ENCODE measurements at places on chromosomes 4 and X. TPM values are rescaled to one million over a fixed set of nuclear protein-coding genes. Genes with fewer than 3 reads are reported as not detected.

POU3F4 gene
- total RNA-seq: not detected

SUPT20HL2 gene
- not detected for total RNA-seq

WAS gene
- total RNA-seq: 34.7 TPM

DNA sequence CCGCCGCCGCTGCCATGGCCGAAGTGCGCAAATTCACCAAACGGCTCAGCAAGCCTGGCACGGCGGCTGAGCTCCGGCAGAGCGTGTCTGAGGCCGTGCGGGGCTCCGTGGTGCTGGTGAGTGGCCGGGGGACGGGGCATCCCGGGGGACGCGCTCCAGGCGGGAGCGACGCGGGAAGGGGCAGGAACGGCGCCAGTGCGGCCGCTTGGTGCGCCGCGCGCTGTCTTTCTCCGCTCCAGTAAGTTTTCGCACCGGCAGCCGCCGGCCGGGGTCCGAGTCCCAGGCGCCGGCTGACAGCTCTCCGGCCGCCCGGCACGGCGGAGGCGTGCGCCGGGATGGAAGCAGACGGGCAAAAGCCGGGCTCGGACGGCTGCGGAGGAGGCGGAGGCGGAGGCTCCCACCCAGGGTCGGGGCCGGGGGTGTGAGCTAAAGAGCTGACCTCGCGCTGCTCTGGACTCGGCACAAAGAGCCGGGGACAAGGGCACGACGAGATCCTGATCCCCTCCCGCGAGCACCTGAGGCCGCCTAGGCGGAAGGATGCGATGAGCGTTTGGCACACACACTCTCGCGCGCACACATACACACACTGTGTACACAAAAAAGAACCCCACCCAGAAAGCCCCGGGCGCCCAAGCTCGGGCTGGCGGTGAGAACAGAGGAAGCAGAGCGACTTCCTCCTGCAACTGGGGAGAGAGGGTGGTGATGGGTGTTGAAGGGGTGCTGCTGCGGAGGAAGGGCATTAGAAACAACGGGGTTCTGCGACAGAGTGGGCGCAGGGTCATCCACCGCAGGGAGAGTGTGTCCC is 545 bp downstream of the DOCK11 start:
- H3K27ac ChIP-seq: peak overlapping the region; percentile 92
- no peaks in the 10 kb centered on the region for H3K36me3 ChIP-seq
- no peak for DNase-seq

GRCh38 chr4:6752486-6752829 is 30.1 kb upstream of the KIAA0232 start:
- peaks cover 19% of the 10 kb centered on the region for H3K4me1 ChIP-seq
- no peaks in the 10 kb centered on the region for H3K36me3 ChIP-seq
- H3K27ac ChIP-seq: no peak overlapping the region
- no peak overlapping the region for H3K4me3 ChIP-seq
- no peaks in the 10 kb centered on the region for H3K27me3 ChIP-seq

- H3K4me1 ChIP-seq: no peaks in the 10 kb centered on the region
- no peaks in the 10 kb centered on the region for H3K36me3 ChIP-seq
- H3K4me3 ChIP-seq: no peak overlapping the region
- H3K27me3 ChIP-seq: peaks cover 53% of the 10 kb centered on the region
Observed at GRCh38 chr4:2365913-2366210, 52.6 kb downstream of the ZFYVE28 start.

DNA sequence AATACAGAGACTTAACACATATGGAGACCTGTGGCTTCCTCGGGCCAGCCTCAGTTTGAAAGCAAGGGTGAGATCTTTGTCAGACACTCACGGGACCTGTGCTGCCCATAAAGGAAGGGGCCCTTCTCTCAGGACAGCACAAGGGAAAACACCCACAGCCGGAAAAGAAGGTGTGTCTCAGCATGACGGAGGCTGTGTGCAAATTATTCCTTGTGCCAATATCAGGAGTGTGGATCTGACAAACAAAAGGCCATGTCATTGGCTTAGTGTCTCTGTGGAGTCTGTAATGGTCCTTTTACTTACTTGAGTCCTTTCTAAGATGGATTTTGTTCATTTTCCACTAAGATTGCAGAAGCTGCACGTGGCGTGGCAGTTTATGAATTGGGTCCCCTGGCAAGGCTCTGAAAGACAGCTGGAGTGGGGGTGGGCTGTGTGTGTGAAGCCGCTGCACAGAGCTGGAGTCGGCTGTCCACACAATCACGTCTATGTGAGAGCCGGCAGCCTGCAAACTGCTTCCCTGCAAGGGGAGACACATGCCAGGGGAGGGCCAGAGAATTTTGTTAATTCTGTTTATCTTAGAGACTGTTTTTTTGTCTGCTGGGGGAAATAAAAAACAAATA is 1.9 kb downstream of the ENPP6 start:
- H3K4me1 ChIP-seq: no peaks in the 10 kb centered on the region
- DNase-seq: no peak
- H3K36me3 ChIP-seq: no peaks in the 10 kb centered on the region
- no peak overlapping the region for H3K4me3 ChIP-seq
- no peaks in the 10 kb centered on the region for H3K27me3 ChIP-seq

GRCh38 chrX:66489339-66489738 is 149.5 kb downstream of the EDA2R start:
- H3K4me3 ChIP-seq: no peak overlapping the region
- no peaks in the 10 kb centered on the region for H3K4me1 ChIP-seq
- H3K36me3 ChIP-seq: no peaks in the 10 kb centered on the region
- H3K27ac ChIP-seq: no peak overlapping the region

DNA sequence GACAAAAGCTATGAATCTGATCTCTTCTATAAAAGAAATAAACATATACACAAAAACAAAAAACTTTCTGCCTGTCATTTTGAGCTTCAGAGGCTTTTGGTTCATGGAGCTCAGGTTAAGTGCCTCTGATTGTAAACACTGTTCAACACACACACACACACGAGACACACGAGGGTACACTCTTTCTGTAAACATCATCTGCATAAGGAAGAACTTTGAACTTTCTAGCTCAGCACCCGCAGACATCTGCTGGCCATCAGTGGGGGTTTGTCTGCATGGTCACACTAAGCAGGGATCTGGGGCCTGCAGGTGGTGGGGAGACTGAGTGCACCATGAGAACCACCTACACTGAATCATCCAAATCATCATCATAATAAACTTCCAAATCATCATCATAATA is 54.9 kb downstream of the STX18 start:
- H3K36me3 ChIP-seq: no peaks in the 10 kb centered on the region
- H3K27me3 ChIP-seq: no peaks in the 10 kb centered on the region
- H3K27ac ChIP-seq: no peak overlapping the region
- H3K4me3 ChIP-seq: no peak overlapping the region
- no peak for DNase-seq

DNA sequence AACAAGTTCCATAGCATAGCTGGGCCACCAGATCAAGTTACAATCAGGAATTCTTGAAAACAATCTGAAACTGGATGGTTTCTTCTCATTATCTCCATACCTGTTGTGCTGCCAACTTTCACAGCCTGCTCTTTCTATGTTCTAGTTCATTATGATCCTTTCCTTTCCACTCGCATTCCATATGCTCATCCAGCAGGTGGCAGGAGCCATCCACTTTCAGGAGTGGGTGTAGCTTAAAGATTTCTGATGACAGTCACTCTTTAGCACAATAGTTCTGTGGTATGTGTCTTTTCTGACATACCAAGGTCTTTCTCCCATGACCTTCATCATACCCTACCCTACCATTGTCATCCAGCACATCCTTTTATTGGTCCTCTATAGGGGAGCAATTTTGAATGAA is 46.4 kb downstream of the PAGE2 start:
- H3K27ac ChIP-seq: no peak overlapping the region
- H3K27me3 ChIP-seq: no peaks in the 10 kb centered on the region
- H3K4me3 ChIP-seq: no peak overlapping the region

DNA sequence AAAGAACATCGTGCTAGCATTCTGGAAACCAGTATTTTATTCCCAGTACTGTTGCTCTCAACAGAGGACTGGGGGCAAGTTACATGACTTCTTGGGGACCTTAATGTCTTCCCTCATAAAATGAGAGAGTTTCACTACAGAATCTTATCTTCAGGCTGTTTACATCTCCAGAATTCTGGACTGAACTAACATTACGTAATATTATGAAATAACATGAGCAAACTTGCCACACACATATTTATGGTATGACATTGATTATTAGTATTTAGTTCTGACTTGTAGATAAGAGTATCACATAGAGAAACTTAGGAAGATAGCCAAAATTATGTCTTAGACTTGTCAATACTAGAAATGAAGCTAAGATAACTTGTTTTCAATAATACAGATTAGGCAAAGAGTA is 68.0 kb downstream of the NFKB1 start:
- H3K27me3 ChIP-seq: no peaks in the 10 kb centered on the region
- no peak overlapping the region for H3K27ac ChIP-seq
- no peak for DNase-seq
- peaks cover 6% of the 10 kb centered on the region for H3K36me3 ChIP-seq
- H3K4me1 ChIP-seq: peaks cover 6% of the 10 kb centered on the region
- H3K4me3 ChIP-seq: no peak overlapping the region
